Foreskin keratinocyte (primary cell): ENCODE measurements at places on chromosomes 5 and 9.
A peak's percentile ranks its signal among the peaks of the same experiment; 100 is the strongest.

DNA sequence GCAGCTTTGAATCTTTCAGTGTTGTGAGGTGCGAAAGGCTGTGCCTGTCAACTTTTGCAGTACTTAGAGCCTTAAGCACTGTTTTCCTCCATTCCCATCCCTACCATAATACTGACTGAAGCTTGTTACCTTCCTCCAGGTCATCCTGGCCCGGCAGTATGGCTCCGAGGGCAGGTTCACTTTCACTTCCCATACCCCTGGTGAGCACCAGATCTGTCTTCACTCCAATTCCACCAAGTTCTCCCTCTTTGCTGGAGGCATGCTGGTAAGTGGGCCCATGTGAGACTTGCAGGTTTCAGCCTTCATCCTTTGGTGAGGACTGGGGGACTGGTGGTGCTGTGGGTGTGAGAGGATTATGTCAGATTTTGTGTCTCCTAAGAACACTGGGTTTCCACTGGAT is 1.5 kb downstream of the TMED9 start:
- DNase-seq, result no peak

GRCh38 chr9:112921549-112921948 is 30.9 kb upstream of the SLC46A2 start:
- peak; percentile 48 for DNase-seq

- DNase-seq, result no peak
Measured at GRCh38 chr5:122871661-122872060, 26.2 kb downstream of the SNX24 start.

- DNase-seq, result no peak
Measured at GRCh38 chr5:109644829-109645228, 44.9 kb upstream of the MAN2A1 start.

GRCh38 chr5:133779828-133780475 is 167.6 kb upstream of the FSTL4 start:
- DNase-seq, result no peak

DNA sequence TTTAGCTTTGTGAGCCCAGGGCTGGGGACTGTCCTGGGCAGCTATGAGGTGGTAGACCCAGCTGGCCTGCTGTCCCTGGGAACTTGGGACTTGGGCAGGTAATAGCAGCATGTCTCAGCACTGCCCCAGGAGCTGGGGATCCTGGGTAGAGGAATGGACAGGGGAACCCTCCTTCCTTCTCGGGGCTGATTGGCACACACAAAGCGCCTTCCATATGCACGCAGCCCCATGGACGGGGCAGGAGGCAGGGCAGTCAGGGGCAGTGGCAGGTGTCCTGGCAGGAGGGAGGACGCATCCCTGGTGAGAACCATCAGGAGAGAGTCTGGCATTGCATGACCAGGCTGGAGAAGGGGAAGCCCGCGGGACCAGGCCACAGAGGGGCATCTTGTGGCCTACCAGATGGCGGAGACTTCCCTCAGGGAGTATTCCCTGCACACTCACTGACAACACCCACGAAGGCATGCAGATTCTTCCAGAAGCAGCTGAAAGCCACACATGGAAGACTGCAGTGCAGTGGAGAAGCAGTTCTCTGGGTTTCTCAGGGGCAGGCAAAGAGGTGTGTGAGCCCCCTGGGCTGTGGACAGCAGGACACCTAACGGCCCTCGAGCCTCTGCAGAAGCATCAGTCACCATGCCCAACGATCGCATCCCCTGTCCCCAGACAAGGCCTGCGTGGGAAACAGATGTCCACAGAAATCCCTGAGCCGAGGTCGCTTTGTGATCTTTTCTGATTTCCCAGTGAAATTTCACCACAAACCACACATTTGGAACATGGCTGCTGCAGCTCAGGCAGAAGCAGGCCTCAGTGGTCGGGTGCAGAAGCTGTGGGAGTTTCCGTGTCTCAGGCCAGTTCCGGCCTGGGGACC is 7.0 kb upstream of the NKD2 start:
- no peak for DNase-seq

- no peak for DNase-seq
Measured at GRCh38 chr5:5738797-5739489, 316.5 kb downstream of the ICE1 start.

DNA sequence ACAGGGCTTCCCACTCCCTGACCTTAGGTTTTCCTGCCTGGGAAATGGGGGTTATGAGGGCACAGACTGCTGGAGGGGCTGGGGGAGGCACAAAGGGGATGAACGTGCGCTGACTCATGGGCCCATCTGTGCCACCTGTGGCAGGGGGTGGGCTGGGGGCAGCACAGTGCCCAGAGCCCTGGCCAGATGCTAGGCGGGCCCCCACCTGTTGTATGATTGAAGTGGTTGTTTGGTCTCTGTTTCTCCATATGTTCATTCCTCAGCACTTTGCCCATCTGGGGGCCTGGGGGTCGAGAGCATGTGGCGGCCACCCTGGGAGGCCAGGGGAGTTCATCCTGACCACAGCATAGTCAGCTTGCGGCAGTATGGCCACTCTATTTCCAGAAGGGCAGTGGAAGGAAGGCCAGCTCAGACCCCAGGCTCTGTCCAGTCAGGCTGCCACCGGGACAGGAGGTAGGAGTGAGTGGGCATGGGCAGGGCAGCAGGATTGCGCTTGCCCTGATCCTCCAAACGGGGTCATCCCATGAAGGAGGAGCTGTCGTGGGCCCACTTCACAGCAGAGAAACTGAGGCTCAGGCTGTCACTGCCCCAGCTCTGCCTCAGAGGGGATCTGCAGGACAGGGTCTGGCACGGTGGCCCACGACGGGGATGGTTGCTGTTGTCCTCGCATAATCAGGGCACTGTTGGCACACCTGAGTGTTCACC is 841 bp upstream of the NINJ1 start:
- no peak for DNase-seq

DNA sequence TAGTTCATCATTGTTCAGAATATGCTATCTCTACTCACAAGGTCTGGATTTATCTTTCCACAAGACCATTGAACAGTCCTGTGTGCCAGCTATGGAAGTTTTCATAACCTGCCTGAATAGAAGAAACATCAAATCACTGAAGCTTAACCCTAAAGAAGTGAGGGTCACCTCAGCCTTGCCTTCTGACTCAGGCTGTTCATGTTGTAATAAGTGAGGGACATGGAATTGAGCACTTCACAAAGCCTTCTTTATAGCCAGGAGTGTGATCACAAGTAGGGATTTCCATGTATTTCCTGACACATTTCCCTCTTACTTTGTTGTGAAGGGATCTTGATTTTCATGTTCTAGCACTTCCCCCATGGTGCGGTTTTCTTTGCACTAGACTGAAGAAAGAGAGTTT is 577.5 kb upstream of the WWC1 start:
- DNase-seq, result no peak

DNA sequence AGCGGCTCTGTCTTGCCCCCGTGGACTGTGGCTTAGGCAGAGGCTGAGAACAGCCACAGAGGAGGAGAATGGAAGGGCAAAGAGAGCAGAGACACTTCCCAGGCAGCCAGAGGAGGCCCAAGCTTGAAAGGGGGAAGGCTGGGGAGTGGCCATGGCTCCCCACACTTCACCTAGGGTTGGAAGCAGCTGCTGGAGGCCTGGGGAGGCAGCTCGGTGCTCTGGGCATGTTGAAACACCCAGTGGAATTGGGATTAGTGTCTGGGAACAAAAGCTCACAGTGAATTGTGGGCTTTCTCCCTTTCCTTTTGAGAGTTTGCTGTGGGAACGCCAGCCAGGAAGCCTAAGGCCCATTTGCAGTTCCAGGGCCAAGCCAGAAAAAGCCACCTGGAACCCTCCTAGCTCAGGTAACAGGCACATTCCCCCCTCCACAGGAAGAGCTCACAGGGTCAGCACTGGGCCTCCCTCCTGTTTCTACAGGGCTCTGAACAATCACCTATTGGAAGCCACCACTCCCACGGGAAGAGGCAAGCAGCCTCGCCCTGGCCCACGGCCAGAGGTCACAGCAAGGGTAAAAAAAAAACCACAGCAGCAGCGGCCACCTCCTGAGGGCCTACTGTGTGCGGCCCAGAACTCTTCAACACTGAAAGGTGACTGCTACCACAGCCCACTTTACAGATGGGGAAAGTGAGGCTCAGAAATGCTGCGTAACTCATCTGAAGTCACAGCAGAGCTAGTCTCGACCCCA is 20.2 kb downstream of the EEIG1 start:
- peak; percentile 61 for DNase-seq

DNA sequence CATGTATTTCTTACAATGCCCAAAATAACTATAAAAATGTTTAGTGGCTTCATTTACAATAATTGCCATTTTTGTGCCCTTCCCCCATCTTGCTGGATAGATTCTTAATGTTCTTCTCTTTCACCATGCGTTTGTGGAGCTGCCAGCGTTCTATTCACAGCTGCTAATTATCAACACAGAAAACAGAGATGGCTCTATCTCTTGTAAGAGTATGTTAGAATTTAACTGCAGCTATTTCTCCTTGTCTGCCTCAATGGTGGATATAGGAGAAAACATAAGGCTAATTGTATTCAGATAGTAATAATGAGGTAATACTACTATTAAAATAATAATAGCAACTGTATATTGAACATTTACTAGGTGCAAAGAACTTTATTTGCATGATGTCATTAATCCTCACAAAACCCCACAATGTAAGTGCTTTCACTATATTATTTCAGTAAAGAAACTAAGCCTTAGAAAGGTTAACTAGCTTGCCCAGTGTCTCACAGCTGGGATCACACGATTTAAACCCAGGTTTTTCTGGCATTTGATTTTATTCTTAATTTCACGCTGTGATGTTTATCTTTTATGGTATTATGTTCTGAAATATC is 50.1 kb downstream of the JAKMIP2 start:
- no peak for DNase-seq

GRCh38 chr5:152529440-152529839 is 124.4 kb upstream of the NMUR2 start:
- DNase-seq, result no peak

- no peak for DNase-seq
Measured at GRCh38 chr5:81878333-81878732, 93.5 kb upstream of the ATG10 start.

DNA sequence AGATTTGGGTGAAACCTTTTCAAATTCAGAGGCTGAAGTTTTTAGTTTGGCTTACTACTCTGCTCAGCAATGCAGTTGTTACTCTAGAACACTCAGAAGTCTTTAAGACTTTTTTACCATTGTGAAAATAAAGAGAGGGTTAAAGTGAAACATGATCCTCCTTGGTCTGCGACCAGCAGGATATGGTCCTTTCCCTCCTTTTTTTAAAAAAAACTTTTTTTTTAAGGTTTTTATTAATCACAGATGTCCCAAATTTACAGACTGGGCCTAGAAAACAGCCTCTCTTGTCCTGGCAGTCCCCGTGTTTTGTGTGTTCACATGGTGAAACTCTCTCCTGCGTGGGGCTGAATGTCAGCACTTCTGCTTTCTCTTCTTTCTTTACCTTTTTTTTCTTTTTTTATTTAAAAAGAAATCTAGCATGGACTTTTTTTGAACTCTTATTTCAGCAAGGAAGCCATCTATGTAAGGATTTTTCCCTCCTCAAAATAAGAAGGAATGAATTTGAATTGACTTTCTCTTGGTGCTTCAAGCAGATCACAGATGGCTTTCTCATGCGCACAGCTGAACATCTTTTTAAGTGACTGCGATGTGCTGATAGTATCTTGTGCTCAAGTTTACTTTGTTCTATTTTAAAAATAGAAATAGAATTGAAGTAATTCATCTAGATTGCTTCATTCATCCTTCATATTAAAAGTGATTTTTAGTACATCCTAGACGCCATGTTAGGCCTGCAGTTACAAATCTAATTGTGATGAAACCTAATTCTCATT is 128.7 kb upstream of the OTULINL start:
- DNase-seq, result no peak

- peak; percentile 32 for DNase-seq
Measured at GRCh38 chr9:33426843-33427293, 20.5 kb downstream of the AQP3 start.

DNA sequence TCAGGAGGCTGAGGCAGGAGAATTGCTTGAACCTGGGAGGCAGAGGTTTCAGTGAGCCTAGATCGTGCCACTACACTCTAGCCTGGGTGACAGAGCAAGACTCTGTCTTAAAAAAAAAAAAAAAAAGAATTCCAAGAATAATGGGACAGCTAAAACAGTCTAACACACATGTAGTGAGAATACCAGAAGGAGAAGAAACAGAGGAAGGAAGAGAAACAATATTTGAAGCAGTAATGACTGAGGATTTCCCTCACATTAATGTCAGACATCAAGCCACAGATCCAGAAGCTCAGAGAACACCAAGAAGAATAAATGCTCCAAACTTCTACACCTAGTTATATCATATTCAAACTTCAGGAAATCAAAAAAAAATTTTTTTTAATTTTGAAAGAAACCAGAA is 47.1 kb upstream of the EFNA5 start:
- DNase-seq, result no peak

DNA sequence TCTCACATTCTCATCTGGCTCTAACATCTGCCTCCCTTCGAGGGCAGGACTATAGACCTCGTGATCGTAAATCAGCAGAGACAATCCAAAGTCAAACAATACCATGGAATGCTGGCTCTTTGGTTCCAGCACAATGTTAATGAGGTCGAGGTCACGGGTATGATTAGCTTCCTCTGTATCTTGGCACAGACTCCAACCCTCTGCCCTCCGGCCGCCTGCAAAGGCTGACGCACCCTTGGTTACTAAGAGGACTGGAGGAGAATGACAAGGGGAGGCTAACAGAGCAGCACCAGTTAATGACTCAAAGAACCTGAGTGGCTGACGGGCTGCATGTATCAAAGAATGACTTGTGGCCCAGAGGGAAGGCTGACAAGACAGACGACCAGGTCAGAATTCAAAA is 10.1 kb downstream of the LHFPL2 start:
- DNase-seq, result peak; percentile 68

GRCh38 chr5:124580512-124580911 is 165.9 kb downstream of the ZNF608 start:
- DNase-seq, result no peak

DNA sequence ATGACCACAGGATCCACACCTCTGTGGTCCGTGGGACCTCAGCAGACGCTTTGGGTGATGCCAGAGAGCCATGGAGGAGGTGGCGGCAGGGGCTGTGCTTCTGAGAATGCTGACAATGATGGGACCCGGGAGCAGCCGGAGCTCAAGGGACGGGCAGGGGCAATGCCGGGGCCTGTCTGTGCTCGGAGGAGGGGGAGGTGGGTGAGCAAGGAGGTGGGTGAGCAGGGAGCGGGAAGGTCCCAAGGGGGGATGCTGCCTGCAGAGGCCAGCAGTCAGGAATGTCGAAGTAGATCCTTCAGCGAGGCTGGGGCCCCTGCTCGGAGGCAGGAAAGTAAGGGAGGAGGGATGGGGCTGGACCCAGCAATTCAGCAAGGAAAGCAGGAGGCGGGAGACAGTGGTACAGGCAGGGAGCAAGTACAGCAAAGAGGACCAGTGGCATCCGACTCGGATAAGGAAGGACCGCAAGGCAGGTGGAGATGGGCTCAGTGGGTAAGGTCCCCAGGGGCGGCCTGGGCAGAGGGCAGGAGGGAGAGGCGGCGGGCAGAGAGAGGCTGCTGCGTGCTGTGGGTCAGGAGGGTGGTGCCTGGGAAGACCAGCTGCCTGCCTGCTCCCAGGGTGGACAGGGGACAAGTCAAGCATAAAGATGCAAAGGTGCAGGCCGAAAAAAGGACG is 49.0 kb downstream of the ADAMTS2 start:
- DNase-seq, result no peak

- DNase-seq, result peak; percentile 56
Measured at GRCh38 chr5:73121119-73121463, 716 bp downstream of the TMEM171 start.

GRCh38 chr5:10622810-10623209 is 58.9 kb downstream of the ANKRD33B start:
- no peak for DNase-seq

GRCh38 chr9:6106711-6107339 is 91.4 kb upstream of the RANBP6 start:
- DNase-seq, result no peak
